ENCODE measurements at places on chromosomes 7 and 10.

DNA sequence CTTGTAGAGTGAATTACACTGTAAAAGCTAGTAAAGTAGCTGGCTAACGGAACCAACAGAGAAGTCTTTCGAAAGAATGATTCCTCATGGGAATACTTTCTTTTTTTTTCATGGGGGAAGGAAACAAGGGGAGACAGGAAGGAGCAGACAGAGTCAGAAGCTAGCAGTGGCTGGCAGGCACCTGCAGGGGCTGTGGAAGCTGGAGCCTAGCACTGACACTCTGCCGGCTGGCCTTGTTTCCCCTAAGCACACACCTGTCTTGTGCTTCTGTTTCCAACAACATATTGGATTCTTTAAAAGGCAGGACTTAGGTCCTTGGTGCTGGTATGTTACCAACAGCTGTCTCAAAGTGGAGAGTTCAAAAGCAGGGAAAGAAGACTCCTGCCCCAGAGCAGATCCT, 24.7 kb downstream of the NOD1 start:
- no peak for DNase-seq

- DNase-seq = no peak
Measured at GRCh38 chr7:24574950-24575349, 1.7 kb downstream of the PALS2 start.

DNA sequence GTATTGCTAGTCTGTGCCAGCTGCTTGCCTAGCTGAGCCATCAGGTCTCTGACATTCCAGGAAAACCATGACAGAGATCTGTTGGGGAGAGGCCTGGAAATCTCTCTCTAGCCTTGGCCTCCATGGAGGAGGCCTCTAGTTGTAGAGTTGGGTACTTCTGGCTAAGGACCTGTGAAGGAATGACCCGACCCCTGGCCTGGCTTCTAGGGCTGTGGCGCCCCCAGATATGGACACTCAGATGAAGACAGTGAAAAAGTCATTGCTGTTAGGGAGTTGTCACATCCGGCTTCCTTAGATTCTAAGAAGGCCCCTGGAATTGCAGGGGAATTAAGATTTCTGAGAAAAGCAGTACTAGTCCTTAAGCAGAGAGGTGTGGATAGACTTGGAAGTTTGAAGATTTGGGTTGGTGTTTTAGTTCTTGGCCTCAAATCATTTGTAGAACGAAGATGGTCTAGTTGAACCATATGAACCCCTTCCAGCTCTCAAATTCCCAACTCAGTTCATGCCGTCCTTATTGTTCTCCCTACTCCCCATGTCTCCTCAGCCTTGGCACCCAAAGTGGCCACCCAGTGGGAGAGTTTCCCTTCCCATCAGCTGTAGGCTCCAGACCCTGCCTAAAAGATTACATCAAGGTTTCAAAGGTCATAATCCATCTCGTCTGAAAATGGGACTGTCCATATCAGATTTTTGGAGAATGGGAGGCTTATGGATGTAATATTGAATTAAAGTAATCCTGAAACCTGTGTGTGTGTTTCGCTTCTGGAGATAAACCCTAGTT, 7.0 kb downstream of the HHEX start:
- DNase-seq = no peak

DNA sequence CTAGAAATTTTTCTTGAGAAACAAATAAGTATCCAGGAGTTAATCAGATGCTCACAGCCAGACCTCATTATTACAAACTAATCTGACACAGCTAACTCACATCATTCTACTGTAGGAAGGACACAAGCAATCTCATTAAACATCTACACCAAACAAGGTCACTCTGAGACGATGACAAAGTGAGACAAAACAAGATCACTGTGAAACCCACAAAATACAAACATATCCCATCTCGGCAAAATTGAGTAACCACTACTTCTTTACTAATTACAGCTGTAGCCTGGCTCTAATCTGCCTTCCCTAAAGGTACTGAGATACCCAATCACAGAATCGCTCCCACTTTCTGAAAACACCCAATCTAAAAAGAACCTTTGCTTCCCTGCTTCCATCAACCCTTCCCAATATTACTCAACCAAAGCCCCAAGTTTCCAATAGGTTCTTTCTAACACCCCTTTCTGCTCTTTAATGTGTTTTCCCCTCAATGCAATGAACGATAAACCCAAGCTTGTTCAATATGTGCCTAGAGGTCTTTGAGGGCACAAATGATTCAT, 26.9 kb downstream of the CCDC6 start:
- DNase-seq = no peak

- no peak for DNase-seq
Measured at GRCh38 chr7:3533040-3533439, 232.0 kb downstream of the SDK1 start.

GRCh38 chr10:17062955-17063484, 66.6 kb downstream of the CUBN start:
- DNase-seq = no peak

DNA sequence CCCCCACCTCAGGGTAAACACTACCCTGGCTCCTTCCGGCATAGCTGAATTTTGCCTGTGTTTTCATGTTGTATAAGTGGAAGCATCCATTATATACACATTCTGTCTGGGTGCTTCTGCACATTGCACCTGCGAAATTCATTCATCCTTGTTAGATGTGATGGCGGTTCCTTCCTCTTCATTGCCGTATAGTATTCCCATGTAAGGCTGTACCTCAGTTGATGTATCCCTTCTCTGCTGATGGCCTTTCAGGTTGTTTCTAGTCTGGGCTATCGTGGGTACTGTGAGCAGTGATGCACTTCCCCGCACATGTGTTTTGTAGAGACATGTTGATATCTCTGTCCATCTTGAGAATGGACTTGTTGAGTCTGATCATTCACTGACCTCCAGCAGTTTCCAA, 28.9 kb downstream of the ELFN1 start:
- DNase-seq = no peak

DNA sequence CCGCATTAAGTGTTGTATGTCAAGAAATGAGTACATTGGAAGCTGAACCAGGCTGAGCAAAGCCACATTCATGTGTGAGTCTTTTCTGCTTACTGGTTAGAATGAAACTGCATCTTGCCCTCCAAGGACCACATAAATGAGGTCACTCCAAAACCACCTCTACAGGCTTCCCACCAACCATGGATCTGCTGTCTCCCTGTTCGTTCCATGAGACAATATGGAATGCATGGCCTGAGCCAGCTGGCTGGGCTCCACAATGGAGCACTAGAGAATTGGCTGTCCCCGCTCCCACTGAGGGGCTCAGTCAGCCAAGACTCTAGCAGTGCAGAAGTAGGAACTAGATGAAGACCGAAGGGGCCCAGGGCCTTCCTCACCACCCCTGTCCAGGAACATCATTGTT, 120.8 kb downstream of the TNS3 start:
- DNase-seq = no peak

Data from fibroblast of skin of left quadriceps (primary cell).